ENCODE measurements at places on chromosomes 12 and 14.

- no peak for DNase-seq
Observed at GRCh38 chr12:39807043-39807442, 187.4 kb upstream of the ABCD2 start.

DNA sequence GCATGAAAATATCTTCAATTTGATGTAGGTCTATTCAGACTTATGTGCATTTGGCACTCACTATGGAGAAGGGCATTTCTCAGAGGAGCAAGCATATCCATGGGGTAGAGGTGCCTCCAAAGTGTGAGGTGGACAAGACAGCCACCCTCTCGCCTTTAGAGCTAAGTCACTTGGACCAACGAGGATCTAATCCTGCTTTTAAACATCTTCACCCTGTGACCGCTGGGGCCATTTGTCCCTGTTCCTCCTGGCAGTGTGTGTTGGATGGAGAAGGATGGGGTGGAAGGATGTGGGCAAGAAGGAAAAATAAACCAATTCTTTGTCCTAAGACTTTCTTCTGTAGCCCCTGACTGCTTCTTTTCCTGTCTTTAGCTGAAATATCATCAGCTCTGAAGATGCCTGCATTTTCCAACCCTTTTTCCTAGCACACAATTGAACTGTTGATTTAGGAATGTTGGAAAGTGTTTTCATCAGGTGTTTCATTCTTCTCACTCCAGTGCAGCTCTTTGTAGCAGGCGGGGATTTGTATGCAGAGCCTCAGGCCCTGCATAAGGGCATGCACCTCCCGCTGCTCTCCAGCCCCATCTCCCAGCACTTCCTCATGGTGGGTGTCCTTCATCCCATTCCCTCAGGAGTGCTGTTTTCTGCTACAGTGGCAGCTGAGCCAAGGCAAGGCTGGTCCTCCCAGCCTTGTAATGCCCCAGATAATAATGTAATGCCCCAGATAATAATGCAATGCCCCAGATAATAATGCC is 5.3 kb downstream of the FGF6 start:
- DNase-seq: no peak

- DNase-seq: no peak
Observed at GRCh38 chr14:36524220-36524837, 4.3 kb upstream of the NKX2-1 start.

DNA sequence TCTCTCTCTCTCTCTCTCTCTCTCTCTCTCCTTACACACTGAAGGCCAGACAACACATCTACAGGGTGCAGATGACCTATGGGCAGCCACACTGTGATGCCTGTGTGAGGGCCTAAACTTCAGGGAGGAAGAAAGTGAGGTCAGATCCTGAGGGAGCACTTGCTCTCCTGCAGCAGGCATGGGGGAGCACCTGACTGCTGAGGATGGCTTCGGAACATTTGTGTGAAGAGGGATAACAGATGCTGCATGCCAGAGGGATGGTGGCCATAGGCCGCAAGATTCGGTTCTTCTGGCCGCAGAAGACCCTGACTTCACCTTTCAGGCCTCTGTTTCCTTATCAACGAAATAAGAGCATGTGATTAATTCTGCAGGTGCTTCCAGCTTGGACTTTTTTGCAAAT is 11.7 kb upstream of the SERPINA11 start:
- DNase-seq: no peak

GRCh38 chr12:19848421-19848820 is 409.1 kb downstream of the AEBP2 start:
- DNase-seq: no peak

All from CD4-positive, alpha-beta T cell (primary cell).